Ovary (tissue), 10 donors: ENCODE measurements at places on chromosomes 11 and 22.

- no peak overlapping the region for H3K4me3 ChIP-seq
- H3K27ac ChIP-seq = no peak overlapping the region
- no peaks in the 10 kb centered on the region for H3K27me3 ChIP-seq
- DNase-seq = peak; percentile 37
Observed at GRCh38 chr11:126307706-126308105, 3.8 kb downstream of the DCPS start.

- no peaks in the 10 kb centered on the region for H3K27me3 ChIP-seq
- no peak overlapping the region for H3K4me3 ChIP-seq
- no peak overlapping the region for H3K27ac ChIP-seq
- H3K36me3 ChIP-seq = no peaks in the 10 kb centered on the region
- peaks cover under 1% of the 10 kb centered on the region for H3K4me1 ChIP-seq
Observed at GRCh38 chr11:1563697-1564534, 8.2 kb downstream of the DUSP8 start.

- no peak overlapping the region for H3K27ac ChIP-seq
- H3K4me3 ChIP-seq = no peak overlapping the region
- no peaks in the 10 kb centered on the region for H3K27me3 ChIP-seq
- DNase-seq = no peak
- no peaks in the 10 kb centered on the region for H3K36me3 ChIP-seq
- H3K4me1 ChIP-seq = peaks cover 8% of the 10 kb centered on the region
Observed at GRCh38 chr11:14125529-14125928, 163.0 kb downstream of the SPON1 start.

- no peak overlapping the region for H3K27ac ChIP-seq
- peaks cover 6% of the 10 kb centered on the region for H3K4me1 ChIP-seq
- no peaks in the 10 kb centered on the region for H3K36me3 ChIP-seq
- DNase-seq = no peak
- H3K4me3 ChIP-seq = no peak overlapping the region
Observed at GRCh38 chr11:126465573-126466188, 110.2 kb downstream of the ST3GAL4 start.

DNA sequence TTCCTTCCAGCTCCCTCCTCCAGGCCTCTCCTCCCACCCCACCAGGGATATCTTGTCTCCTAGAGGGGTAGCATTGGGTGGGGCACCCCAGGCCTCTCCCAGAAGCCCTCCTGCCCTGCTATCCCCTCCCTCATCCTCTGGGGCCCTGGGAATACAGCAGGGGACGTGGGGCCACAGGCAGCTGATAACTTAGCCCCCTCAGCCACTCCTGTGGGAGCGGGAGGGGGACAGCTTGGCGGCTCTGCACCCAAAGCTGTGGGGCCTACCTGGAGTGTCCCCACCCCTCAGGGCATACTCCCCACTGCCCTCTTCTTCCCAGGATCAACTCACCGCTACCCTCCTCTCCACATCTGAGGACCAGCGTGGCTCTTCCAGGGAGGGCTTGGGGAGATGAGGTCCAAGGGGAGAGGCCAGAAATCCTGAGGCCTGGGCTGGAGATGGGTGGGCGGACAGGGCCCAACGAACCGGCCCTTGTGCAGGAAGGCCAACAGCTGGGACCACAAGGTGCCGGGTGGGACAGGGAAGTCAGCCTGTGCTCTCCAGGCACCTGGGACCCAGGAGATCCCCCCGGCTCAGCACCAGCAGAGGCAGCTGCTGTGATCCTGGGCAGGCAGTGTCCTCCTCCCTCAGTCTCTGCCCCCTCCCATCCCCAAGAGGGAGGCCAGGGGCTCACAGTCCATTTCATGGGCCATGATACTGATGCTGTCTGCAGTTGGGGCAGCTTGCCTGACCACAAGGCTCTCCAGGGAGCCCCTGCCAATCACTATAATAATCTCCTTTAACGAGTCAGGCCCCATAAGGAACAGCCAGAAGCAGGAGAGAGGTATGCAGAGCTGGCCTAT lies 23.2 kb downstream of the NEAT1 start:
- peaks cover 6% of the 10 kb centered on the region for H3K4me1 ChIP-seq
- no peak overlapping the region for H3K27ac ChIP-seq
- H3K4me3 ChIP-seq = no peak overlapping the region
- DNase-seq = no peak
- H3K36me3 ChIP-seq = no peaks in the 10 kb centered on the region

GRCh38 chr22:45831394-45831793 lies 145.6 kb downstream of the WNT7B start:
- DNase-seq = no peak
- H3K36me3 ChIP-seq = no peaks in the 10 kb centered on the region
- H3K4me1 ChIP-seq = peaks cover 2% of the 10 kb centered on the region
- no peak overlapping the region for H3K4me3 ChIP-seq
- no peaks in the 10 kb centered on the region for H3K27me3 ChIP-seq
